ENCODE measurements at places on chromosomes 4 and X. TPM values are rescaled to one million over a fixed set of nuclear protein-coding genes. Genes with fewer than 3 reads are reported as not detected.

TEX13C gene
- not detected for total RNA-seq

CSAG1 gene
- not detected for total RNA-seq

FLNA gene
- total RNA-seq, result 1,036 TPM

MAGEE2 gene
- not detected for total RNA-seq

DMD gene
- 17.9 TPM for total RNA-seq

CSAG3 gene
- total RNA-seq, result not detected

PQBP1 gene
- 61.3 TPM for total RNA-seq

RADX gene
- 4.7 TPM for total RNA-seq

FGF5 gene
- total RNA-seq, result 0.13 TPM

CDS1 gene
- total RNA-seq, result 18.8 TPM

HSFX1 gene
- 0.98 TPM for total RNA-seq
